ENCODE measurements at places on chromosomes 6 and 20.

DNA sequence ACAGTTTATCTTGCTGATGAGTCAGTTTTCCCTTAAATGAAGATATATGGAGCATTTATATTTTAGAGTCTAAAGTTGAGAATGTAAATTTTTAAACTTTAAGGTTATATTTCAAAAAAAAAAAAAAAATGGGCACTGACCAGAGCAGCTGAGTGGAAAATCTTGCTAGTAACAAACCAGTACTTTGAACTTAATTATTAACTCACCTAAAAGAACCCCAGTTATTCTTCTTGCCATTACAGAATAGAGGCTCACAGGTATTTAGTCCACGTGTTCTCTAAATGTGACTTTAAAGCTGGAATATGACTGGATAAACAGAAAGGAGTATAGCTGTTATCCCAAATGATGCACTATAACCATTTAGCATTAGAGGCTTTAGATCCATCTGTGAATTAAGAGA, 178.4 kb downstream of the COL9A1 start:
- DNase-seq, result no peak

GRCh38 chr6:132616677-132617076, 7.4 kb downstream of the TAAR2 start:
- DNase-seq, result no peak

DNA sequence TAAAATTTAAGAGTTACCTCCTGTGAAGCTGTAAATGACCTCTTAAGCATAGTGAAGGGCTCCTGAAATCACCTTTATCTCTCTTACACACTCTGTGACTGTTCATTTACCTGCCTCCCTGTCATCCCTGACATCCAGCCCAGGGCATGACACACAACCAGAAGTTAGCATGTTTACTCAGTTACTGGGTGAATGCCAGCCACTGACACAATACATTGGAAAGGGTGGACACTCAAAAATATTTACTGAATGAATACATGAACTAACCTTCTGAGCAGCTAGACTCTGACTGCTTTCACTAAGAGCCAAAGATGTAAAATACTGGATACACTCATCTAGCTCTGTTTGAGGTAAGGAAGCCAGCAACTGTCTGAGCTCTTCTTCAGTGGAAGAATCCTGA, 25.3 kb downstream of the SERAC1 start:
- DNase-seq, result no peak

- no peak for DNase-seq
Measured at GRCh38 chr20:14445310-14445709, 107.9 kb upstream of the FLRT3 start.

DNA sequence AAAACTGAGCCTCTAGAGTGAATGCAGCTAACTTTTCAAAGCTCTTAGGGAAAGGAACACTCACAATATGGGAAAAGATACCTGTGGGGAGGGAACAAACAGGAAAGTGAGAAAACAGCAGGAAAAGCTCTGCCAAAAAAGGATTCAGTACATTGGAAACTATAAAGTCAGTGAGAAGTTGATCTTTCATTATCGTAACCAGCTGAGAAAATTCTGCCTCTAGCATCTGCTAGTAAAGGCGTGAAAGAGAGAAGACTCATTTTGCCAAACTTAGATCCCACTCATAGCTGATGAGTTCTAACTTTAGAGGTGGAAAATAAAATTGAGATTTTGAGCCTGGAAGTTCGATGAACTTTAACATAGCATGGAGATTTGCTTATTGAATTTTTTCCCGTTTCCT, 321.8 kb upstream of the RNF217 start:
- no peak for DNase-seq
